ENCODE measurements at places on chromosomes 5 and 9.

DNA sequence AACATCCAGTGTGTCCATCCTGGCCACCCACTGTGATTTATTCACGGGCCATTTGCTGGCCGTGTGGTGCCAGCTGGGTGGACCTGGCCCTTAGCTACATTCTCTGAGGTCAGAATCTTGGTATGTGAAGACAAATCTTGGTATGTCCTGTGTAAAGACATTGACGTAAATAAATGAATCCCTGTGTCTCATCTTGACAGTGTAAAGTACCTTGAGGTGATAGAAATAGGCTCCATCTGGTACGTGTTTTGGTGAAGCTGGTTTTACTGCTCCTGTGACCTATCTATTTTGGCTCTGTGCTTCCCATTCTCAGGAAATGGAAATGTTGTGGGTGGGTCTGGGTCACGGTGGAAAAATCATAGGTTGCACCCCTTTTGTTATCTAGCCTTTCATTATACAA, 245.4 kb upstream of the ANKH start:
- no peak for DNase-seq

DNA sequence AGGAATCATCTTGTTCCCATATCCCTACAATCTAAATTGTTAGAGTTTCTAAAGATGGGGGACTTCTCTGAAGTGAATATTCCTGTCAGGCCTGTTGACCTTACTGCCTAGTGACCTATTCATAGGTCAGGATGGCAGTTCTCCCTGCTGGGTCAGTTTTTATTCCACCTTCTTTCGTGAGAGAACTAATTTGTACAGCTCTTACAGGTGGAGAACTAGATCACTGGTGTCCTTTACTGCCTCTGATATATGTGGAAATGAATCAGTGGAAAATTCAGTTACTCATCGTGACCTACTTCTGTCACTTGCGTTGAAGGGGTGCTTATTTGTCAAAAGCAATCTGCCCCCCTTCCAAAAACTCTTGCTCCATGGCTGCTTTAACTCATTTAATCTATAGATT, 164.9 kb downstream of the CD180 start:
- no peak for DNase-seq

- DNase-seq = no peak
Observed at GRCh38 chr5:89342106-89342876, 459.3 kb upstream of the MEF2C start.

- no peak for DNase-seq
Observed at GRCh38 chr5:154779105-154779504, 23.9 kb downstream of the LARP1 start.

GRCh38 chr9:138111607-138112006, 234.0 kb downstream of the CACNA1B start:
- DNase-seq = no peak

DNA sequence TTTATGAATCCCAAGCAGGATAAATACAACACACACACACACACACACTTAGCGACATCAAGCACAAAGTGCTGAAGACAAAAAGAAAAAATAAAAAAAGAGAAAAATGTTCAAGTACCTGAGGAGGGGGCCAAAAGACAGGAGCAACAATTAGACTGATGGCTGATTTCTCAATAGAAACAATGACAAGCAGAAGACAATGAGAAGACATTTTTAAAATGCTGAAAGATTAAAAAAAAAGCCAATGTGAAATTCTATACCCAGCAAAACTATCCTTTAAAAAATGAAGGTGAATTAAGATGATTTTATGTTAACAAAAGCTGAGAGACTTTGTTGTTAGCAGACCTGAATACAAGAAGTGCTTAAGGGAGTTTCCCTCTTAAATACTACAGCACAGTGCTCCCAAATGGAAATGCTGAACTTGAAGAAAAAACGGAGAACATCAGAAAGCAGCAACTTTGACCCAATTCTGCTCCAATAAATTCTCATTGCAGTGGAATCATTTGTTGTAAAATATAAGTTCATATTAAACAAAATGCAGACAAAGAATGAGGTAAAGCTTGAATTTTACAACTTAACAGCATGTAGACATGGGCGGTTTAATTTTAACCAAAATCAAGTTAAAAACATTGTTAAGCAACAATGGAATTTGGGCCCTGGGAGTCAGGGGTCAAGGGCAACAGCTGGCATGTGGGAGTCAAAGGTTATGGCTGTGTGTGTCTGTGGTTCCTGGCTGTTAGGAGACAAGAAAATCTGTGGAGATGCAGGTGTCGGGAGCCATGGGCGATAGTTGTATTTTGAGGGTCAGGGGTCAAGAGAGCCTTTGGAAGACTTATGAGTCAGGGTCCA, 776 bp upstream of the RANBP17 start:
- DNase-seq = no peak

GRCh38 chr5:53779541-53779981, 219.1 kb downstream of the NDUFS4 start:
- DNase-seq = no peak

DNA sequence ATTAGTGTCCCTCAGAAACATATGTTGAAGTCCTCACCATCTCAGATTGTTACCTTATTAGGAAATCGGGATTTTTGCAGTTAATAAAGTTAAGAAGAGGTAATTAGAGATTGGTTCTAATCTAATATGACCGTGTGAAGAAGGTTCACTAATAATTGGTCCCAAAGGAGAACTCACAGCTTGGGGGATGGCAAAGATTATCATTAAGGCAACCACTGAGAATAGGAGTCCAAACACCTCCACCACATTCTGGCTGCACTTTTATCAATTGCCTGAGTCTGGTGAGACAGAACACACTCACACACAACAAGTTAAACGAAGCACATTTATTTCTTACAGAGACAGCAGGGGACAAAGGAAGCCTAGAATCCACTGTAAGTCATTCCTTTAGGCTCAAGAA, 94.9 kb upstream of the PRDM9 start:
- DNase-seq = no peak

Data from HEK293T (cell line).